Dermis microvascular lymphatic vessel endothelial cell (primary cell): ENCODE measurements at places on chromosomes 2 and 18.
A peak's percentile ranks its signal among the peaks of the same experiment; 100 is the strongest.

DNA sequence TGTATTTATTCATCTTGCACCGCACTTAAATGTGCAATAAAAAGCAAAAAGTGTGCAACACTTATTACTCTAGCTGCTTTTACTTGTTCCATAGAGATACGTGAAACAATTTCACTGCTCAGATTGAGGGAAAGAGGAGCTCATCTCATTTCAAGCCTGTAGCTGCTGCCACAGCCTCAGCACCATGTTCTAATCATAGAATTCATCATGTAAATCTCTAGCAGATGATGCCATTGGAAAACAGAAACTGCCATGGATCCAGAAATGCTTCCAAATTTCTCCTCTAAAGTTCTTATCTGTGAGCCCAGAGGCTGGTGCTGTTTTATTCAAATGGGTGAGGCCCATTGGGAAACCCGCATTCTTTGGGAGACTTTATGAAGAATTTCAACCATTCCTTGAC lies 2.0 kb downstream of the CDC42EP3 start:
- DNase-seq, result no peak

DNA sequence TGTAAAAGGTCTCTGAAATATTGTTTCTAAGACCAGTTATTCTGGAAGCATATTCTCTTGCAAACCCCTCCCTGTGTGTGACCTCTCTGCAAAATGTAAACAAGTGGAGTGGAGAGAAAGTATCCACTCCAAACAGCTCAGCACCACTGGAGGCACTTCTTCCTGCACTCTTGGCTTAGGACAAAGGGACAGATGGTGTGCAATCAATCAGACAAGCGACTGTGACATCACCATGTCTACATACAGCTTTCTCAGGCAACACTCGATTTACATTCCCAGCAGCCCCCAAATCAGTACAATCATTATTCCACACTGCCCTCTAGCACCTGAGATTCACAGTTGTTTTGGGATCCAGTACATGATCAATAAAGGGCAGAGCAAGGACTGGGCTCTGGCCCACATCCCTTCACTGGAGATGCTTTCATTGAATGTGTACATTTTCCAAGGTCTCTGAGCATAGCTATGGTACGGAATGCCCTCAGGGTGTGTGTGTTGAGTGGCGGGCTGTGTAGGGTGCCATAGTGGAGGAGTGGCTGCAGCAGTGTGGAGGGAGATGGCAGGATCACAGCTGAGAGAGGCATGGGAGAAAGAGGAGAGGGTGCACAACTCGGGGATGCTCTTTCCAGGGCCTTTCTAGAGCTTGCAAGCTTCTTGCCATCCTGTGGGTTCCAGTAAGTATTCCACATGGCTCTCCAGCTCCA lies 311.8 kb upstream of the ST6GAL2 start:
- no peak for DNase-seq

DNA sequence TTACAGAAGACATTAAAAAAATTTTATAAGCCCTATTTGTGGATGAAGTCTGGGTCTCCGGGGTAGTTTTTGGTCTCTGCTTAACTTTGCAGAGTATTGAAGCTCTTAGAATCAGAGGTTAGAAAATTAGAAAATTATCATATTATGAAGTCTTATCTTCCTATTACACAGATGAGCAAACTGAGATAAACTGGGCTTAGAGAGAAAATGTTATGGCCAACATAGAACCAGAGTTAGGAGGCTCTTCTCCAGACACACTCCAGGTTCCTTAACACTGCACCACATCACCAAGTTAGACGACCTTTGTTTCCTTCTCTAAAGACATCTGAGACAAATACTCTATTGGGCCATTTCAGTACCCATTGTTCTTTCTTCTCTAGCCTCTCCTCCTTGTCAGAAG lies 36.7 kb upstream of the NEB start:
- DNase-seq, result no peak

DNA sequence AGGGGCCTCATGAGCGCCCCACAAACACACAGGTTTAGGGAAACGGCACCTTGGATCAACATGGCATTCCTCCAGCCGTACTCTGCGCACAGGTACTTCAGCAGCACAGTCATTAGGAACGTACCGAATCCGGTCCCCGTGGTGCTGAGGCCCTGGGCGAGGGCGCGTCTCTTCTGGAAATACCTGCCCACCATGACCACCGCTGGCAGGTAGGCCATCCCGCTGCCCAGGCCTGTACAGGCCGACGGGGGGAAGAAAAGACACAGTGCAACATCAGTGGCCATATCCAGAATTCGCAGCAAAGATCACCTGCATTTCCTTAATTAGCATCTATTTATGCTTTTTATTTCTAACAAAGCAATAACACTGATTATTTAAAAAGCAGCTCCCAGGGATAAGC lies 22.2 kb downstream of the SLC16A14 start:
- no peak for DNase-seq

DNA sequence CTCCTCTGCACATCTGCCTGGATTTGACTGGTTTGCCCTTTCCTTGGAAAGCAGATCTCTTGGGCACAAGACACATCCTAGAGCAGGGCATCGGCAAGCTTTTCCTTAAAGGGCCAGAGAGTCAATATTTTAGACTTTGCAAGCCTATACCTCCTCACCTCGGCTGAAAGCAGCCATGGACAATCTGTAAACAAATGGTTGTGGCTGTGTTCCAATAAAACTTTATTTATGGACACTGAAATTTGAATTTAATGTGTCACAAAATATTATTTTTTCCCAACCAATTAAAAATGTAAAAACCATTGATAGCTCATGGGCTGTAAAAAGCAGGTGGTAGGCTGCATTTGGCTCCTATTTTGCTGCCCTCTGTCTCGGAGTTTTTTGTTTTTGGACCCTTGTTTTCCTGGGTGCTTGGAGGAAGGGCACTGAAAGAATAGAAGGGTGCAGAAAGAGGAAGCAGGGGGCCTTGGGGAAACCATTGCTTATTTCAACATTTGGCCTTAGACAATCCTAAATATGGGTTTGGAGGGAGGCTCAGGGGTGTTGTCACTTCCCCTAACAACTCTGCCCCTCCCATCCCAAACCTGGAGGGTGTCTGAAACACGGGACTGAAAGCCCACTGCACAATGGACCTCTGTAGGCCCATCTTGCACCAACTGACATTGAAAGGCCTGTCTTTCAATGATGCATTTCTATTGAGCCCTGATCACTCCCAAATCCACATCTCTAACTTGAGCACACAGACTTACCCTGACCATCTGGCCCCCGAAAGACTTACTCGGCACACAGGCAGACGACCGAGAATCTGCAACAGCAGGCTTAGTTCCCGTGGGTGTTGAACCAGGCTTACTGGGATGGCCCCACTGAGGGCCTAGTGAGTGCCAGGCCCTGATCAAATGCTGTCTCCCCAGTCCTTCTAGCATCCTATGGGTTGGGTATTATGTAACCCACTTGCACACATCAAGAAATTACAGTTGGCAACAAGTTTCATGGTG lies 7.1 kb upstream of the ZFP36L2 start:
- DNase-seq, result no peak

DNA sequence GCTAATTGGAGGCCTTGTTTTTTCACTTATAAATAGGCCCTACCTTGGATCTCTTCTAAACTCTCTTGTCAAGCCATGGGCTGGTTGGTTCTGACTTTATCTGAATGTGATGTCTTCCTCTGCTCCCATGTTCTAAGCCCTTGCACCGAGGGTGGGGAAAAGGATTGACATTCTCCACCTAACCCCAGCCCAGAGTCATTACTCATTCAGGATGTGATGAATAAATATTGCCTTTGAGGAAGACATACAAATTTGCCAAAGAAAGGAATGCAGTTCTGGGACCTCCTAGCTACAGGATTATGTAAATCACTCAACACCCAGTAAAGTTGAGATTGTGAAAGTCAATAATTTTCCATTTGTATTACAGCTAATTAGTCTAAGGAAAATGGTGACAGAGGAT lies 142.1 kb upstream of the LYPD6 start:
- no peak for DNase-seq

GRCh38 chr2:26298638-26299393 lies 47.1 kb upstream of the SELENOI start:
- DNase-seq, result peak; percentile 45

DNA sequence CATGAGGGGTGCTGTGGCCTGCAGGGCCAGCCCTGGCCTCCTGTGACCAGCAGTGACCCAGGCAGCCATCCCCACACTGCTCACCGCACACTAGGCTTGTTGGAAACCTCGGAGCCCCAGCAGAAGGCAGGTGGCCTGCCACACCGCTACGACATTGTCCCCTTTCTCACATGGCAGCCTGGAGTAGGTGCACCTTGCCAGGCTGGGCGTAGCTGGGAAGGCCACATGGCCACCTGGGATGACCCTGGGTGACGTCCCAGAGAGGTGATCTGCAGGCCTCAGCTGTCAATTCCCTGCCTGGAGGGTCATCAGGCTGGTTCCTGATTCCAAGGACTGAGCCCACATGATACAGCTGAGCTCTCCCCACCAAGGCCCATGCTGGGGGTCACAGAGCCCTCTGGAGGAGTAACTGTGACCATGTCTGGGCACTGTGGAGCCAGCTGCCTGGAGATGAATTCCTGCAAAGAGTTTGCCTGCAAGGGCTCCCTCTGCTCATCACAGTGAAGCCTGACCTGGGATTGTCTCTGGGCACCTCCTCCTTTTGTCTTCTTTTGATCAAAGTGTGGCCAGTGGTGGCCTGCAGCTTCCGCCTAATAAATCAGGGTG lies 119.6 kb upstream of the OTOS start:
- DNase-seq, result no peak

DNA sequence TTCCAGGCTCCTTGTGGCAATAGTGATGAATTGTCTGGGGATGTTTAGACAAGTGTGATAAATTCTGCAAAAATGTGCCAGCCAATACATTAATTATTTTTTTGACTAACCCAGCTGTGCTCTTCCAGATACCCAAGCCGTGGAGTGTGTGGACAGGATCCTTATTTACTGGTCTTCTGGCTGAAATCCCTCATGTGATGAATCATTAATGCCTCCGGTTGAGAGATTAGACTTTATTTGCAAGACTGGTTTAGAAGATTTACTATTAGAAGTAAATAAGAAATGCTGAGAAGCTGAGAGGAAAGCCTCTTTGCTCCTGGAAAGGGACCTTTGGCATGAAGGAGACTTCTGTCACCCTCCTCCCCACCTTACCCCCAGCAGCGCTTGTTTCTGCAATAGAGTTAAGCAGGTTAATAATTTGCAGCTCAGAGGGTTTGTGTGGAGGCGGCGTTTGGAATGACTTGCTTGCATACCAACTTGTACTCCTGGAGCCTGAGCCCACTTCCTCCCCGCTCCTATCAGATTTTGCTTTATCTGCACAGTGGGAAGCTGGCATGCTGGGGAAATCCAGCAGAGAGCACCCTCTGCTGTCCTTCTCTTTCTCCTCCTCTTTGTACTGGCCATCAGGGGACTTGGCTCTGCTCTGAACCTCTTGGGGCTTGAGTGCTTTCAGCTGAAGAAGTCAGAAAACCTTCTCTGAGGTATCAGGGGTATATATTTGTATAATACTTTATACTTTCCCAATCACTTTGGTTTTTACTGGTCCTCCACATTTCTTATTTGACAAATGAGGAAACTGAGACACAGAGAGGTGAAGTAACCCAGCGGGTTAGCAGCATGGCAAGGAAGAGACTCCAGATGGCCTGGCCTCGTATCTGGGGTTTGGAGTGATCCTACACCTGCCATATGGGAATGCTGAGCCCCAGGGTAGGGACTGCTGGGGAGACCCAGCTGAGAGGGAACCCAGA lies 16.3 kb downstream of the SLC3A1 start:
- DNase-seq, result peak; percentile 21

- no peak for DNase-seq
Measured at GRCh38 chr18:74589021-74589420, 8.6 kb upstream of the ZNF407 start.

- DNase-seq, result peak; percentile 12
Measured at GRCh38 chr2:96325041-96325883, at the start of gene ITPRIPL1. ITPRIPL1 (plus strand) TSS chr2:96325317; CDS start chr2:96325840, 523 bp downstream.

DNA sequence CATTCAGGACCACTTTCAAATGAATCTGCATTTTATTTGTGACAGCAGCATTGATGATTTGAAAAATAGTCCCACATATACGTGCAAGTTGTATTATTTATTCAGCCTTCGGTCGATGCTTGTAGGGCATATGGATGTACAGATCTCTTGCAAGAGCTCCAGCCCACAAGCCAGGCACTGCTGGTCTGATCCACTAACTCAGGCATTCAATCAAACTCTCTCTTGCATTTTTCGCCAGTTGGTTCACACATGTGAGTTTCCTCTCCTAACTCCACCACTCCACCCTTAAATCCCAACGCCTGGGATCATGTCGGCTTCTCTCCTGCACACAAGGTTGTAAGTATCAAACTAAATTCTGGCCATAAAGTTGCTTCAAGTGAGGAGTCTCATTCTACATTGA lies 318.7 kb downstream of the CYP26B1 start:
- DNase-seq, result no peak
